Stromal cell of bone marrow (primary cell): ENCODE measurements at places on chromosomes 13 and 19.

- no peak for DNase-seq
Measured at GRCh38 chr19:35247526-35248309, 1.1 kb upstream of the LSR start.

GRCh38 chr13:110422913-110423688 is 116.0 kb downstream of the COL4A2 start:
- no peak for DNase-seq

DNA sequence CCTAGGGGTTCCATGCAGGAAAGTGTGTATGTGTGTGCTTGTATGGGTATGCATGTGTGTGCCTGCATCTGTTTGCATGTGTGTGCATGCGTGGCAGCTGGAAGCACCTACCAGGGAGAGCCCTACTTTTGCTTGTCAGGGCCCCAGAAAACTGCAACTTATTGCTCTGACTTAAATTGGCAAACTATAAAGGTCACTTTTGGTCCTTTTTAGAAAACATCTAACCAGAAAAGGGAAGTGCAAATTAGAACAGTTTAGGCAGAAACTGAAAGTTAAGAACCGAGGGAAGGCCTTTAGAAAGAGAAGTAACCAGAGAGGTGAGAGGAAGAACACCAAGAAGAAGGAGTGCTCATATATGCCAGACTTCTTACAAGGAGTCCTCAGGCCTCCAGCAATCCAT is 32.5 kb downstream of the DLEU7 start:
- no peak for DNase-seq

GRCh38 chr19:35856546-35857149 is at the start of gene KIRREL2:
KIRREL2 (plus strand) TSS chr19:35856911; CDS start chr19:35857120, 209 bp downstream.
- no peak for DNase-seq
